ENCODE measurements at places on chromosomes 12 and 14.

- DNase-seq, result no peak
Measured at GRCh38 chr14:35708062-35708461, 101.0 kb downstream of the RALGAPA1 start.

GRCh38 chr12:113039911-113040445 is 16.6 kb upstream of the DTX1 start:
- no peak for DNase-seq

- DNase-seq, result no peak
Measured at GRCh38 chr12:4107911-4108697, 165.5 kb upstream of the CCND2 start.

GRCh38 chr14:94367347-94368242 is 20.8 kb downstream of the SERPINA1 start:
- no peak for DNase-seq

- DNase-seq, result no peak
Measured at GRCh38 chr12:85237327-85237726, 42.7 kb upstream of the ALX1 start.

DNA sequence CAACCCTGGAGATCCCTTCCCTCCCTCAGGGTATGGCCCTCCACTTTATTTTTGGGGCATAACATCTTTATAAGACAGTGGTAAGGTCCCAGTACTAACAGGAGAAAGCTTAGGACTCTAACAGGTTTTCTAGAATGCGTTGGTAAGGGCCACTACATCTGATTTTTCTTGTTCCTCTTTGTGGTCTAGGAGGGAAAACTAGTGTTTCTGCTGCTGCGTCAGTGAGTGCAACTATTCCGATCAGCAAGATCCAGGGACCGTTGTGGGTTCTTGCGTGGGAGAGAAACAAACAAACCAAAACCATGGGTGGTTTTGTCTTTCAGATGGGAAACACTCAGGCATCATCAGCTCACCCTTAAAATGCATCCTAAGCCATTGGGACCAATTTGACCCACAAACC is 123.6 kb upstream of the SLC16A7 start:
- no peak for DNase-seq

DNA sequence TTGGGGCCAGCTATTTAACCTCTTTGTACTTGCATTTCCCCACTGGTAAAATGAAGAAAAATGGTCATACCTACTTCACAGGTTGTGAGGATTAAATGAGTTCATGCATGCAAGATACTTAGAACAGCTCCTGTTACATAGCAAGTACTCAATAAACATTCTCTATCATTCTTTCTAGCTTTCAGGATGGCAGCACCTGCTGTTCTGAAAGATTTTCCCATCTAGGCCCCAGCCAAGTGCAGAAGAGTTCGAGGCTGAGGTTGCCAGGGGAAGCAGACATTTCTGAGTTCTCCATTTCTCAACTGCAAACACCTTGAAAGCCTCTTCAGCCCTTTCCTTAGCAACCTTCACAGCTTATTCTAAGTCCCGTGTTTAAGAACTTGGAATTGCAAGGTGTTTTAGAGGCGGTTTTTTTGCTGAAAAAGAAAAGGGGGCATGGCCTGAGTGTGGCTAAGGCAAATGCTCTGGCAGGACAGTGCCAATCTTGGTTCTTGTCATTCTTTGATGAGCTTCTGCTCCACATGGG is 73.0 kb upstream of the PRMT8 start:
- no peak for DNase-seq

DNA sequence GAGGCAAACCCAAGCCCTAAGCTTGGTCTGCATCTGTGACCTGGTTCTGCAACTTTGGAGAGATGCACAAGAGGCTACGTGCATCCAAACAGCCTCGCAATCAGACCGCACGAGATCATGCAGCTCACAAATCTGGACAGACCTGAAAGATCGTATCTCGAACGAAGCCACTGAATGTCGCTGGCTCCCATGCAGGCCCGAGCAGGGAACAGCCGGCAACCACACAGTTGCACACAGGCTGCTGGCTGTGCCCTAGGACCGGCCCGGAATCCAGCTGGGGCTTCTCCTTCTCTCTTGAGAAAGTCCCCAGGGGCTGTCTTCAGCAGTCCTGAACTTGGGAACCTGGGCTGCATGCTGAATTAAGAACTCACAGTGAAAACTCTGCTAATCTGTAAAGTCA is 27.9 kb downstream of the WNT5B start:
- DNase-seq, result no peak

GRCh38 chr12:91574391-91574790 is 391.8 kb upstream of the DCN start:
- DNase-seq, result no peak

DNA sequence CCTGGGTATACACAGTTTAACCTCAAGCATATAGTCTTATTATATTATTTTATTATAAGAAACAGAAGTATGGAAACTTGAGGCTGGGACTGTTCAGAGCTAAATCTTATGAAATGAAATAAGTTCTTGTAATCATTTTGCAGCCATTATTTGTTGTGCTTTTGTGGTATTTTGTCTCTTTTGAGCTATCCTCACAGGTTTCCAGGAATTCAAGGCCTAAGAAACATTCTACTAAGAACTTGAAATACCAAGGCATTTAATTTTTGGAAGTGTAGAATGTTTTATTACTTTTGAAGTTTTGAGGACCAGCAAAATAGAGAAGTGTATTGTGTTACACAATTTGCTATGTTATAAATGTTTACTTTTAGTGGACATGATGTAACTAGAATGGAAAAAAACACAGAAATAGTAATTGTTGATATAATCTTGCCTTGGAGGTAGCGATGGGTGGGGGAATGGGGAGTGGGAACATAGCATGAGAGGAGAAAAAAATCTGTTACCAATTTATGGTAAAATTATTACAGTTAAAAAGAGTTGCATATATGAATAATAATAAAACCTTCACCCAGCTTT is 81.7 kb downstream of the CRADD start:
- no peak for DNase-seq

DNA sequence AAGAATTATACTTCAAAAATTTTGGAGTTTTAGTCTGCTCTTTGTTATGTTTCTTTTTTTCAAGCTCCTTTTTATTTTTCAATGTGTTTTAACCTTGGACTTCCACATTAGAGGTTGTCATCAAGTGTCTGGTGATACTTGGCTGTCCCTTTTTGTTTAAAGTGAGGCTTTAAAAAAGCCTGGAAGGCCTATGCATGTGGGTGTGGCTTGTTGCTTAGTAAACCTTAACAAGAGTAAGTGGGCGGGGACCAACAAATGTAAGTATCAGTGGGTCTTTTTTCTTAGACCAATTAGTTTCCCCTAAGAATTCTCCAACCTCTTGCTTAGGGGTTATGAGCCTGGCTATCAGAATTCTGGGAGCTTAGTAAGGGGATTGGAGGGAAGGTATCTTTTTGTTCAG is 26.4 kb downstream of the HCFC2 start:
- no peak for DNase-seq

GRCh38 chr14:59583755-59584154 is 7.1 kb upstream of the CCDC175 start:
- no peak for DNase-seq

DNA sequence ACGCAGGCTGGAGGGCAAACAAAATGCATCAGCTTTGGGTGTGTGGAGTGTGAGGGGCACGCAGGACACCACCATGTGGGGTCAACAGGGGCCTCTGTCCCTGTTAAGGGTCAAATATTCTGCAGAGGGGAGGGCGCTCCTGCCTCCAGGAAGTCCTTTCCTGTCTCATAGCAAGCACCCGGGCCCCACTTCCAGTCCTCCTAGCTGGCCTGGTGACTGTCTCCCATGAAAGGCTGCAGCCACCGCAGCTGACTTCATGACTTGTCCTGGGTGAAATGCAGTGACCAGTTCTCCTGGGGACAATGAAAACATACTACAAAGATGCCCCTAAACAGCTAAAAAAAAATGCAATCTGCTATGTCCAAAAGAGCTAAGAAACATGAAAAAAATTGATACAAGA is 53.6 kb downstream of the LGMN start:
- no peak for DNase-seq

- no peak for DNase-seq
Measured at GRCh38 chr12:105106621-105107020, 910 bp upstream of the WASHC4 start.

DNA sequence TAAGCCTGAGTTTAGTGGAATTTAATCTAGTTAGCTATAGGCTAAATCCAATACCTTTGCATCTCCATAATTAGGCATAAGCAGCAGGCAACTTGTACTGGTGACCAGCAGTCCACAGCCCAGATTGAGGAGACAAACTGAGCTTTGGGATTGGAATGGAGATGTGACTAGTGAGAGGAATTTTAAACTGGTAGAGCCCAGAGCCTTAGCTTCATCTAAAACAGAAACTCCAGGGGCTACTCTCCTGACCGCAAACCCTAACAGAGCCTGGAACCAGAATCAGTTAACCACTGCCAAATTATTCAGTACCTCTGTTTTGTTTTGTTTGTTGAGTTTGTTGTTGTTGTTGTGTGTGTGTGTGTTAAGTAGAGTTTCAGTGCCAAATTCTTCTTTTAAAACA is 53.2 kb downstream of the TSPAN19 start:
- DNase-seq, result no peak

DNA sequence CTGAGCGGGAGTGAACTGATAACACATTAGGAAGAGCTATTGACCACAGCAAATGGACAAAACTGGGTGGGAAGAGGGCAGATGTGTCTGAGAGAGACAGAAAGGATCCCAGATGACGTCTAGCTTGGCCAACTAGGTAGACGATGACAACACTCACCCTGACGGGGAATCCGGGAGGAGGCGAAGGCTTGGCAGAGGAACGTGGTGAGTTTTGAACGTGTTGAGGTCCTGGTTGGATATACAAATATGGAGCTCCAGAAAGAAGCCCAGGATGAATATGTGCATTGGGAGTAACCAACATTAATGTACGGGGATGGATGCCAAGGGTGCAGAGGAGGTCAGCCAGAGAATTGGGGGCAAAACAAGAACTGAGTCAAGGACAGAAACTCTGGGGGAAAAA is 60.7 kb downstream of the DPF3 start:
- DNase-seq, result no peak

DNA sequence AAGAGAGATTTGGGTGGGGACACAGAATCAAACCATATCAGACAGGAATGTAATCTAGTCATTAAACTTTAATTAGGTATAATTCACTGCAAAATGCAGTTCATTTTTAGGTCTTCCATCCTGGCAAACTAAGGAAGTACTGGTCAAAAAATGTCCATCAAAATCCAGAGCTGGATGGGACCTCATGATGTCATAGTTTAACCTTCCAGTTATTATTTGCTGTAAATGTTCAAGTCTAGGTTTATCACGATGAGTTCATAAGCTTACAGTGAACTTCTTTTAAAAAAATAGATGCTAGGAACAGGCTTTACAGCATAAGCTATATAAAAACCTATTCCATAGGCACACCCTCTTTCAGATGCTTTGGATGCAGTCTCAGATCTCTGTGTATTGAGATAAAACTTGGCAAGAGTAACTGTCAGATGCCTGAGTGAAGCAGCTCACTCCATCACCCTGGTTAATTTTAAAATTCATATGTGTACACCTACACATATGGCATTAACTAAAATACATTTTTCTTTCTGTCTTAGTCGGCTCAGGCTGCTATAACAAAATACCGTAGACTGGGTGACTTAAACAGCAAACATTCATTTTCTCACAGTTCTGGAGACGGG is 7.9 kb downstream of the SSPN start:
- DNase-seq, result no peak

- peak; percentile 44 for DNase-seq
Measured at GRCh38 chr12:113097716-113098440, 37.7 kb downstream of the RASAL1 start.

GRCh38 chr12:15265875-15266274 is 44.7 kb upstream of the RERG start:
- no peak for DNase-seq

DNA sequence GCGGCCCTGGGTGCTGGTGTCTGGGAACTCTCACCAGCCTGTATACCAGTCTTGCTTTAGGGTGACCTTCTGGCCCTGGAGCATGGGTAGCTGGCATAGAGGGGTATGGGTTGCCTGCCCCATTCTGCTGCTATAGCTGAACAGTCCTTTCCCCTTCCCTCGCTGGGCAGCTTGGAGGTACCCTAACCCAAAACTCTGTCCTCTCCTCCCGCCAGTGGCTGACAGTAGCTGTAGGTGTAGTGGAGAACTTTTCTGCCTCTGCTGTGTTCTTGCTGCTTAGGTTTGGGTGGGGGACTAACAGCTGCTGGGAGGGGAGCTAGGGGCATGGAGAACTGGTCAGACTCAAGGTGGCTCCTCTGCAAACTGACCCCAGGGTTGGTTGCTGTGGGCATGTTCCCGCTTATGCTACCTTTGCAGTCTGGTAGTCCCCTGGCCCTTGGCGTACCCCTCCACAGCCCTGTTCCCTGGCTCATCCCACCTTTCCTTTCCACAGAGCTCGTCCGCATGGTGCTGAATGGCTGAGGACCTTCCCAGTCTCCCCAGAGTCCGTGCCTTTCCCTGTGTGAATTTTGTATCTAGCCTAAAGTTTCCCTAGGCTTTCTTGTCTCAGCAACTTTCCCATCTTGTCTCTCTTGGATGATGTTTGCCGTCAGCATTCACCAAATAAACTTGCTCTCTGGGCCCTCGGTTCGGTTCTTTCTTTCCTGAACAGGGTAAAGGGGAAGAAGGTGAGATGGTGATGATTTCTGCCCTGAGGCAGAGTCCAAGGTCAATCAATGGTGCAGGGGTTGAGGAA is 2.9 kb downstream of the MYL6 start:
- no peak for DNase-seq

- no peak for DNase-seq
Measured at GRCh38 chr12:93536766-93537488, 35.5 kb upstream of the SOCS2 start.

GRCh38 chr14:75070383-75070782 is 942 bp downstream of the ZC2HC1C start:
- DNase-seq, result peak; percentile 35

- no peak for DNase-seq
Measured at GRCh38 chr12:64616201-64616600, 5.9 kb downstream of the RASSF3 start.

DNA sequence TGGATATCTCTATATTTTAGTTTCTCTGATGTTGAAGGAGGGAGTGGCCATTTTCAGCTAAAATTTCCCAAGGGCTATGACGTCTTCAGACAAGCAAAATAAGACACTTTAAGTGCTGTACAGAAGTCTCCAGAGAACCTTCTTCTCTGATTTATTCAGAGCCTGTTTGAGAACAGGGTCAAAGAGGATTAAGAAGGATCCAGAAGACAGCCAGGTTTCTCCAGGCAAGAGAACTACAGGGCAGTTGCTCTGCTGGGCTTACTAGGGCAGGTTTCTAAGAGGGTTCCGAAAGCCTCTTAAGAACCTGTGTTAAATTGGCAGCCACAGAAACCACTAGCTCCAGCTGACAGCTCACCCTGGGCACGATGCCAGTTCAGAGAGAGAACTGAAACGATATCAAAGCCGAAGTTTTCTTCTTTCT is 1.2 kb downstream of the MGP start:
- peak; percentile 90 for DNase-seq

DNA sequence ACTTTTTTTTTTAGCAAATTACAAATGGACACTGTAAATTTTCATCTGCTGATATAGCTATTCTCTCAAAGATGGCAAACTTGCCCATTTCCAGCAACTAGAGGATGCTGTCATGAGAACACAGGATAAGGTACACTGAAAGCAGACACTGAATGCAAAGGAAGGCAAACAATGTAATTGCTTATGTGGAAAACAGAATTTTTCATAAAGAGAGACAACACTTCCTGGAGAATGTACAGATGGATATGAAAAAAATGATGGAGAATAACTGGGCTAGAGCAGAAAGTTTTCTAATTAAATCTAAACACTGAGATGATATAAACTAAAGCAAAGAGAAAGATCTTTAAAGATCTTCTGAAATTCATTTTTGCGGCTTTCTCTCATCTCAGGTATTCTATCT is 581 bp downstream of the CD69 start:
- DNase-seq, result no peak
